Stimulated activated CD4-positive, alpha-beta T cell treated with anti-CD3 and anti-CD28 coated beads, Interleukin-15, amount 100 ng/mL, for 48 hours (primary cell): ENCODE measurements at places on chromosomes 5 and 9.

DNA sequence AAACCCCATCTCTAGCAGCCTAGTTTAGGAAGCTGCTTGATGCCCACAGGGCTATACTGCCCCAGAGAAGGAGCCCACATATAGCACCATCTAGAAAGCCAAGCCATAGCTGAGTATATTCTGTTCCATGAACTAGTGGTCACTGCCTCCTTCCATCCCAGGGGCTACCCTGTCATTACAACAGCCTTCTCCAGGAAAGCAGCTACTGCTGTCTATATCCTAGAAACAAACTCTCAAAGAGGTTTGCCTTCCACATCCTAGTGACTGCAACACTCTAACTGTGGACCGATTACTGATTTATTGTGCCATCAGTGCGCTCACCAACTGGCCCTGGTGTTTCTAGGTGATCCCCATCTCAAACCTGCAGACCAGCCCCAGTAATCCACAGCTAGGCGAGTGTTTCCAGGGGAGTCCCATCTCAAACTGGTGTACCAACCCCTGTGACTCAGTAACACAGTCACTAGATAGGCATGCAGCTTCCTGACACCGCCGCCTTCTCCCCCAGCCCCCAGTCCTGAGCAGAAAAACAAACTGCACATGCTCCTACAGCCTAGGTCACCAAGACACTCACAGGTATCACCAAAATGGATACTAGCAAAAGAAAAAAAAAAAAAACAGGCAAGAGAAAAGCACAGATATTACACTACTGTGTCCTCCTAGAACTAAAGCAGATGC lies 14.8 kb downstream of the SPTLC1 start:
- no peak for DNase-seq

- no peak for DNase-seq
These were observed 34.4 kb downstream of the ERGIC1 start for GRCh38 chr5:172868436-172868923.

- DNase-seq, result no peak
These were observed 14.0 kb downstream of the SEC61B start for GRCh38 chr9:99235926-99236634.

- DNase-seq, result no peak
These were observed 3.0 kb downstream of the DAPK1 start for GRCh38 chr9:87500491-87501270.

- no peak for DNase-seq
These were observed 9.3 kb downstream of the STOM start for GRCh38 chr9:121360601-121361374.

GRCh38 chr5:115736690-115737005 lies 79.8 kb downstream of the CDO1 start:
- no peak for DNase-seq

- no peak for DNase-seq
These were observed 49.6 kb upstream of the SIMC1 start for GRCh38 chr5:176188506-176189193.

GRCh38 chr9:130556396-130557076 lies 22.8 kb upstream of the FUBP3 start:
- DNase-seq, result no peak

- DNase-seq, result no peak
These were observed 99.4 kb downstream of the OXCT1 start for GRCh38 chr5:41770799-41771198.

GRCh38 chr5:137960819-137961218 lies 71.6 kb downstream of the PKD2L2 start:
- no peak for DNase-seq

GRCh38 chr9:27337236-27337635 lies 40.3 kb upstream of the EQTN start:
- no peak for DNase-seq
